ENCODE measurements at places on chromosomes 3 and 15.

- DNase-seq: no peak
These were observed 232.7 kb downstream of the MECOM start for GRCh38 chr3:169430707-169431404.

GRCh38 chr3:46693038-46693891, at the start of gene ALS2CL:
ALS2CL (minus strand) TSS chr3:46693679; CDS start chr3:46689440, 4,239 bp downstream.
- peak; percentile 63 for DNase-seq

DNA sequence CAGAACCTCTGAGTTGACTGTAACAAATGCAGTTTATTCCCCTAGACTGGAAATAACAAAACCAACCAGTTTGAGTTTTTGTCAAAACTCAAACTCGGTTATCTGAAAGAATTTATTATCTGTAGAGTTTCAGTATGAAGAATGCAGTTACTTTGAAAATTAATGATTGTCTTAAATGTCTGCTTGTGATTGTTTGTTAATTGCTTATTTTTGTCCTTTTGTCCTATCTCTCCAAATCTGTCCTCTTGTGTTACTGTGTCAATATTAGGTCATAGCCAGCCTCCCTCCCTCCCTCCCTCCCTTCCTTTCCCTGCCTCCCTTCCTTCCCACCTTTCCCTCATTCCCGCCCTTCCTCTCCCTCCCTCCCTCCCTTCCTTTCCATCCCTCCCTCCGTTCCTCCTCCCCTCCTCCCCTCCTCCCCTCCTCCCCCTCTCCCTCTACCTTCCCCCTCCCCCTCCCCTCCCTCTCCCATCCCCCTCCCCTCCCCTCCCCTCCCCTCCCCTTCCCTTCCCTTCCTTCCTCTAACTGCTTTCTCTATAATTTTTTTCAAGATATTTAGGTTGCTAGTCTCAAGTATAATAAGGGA, 153.5 kb downstream of the FNDC3B start:
- no peak for DNase-seq

- no peak for DNase-seq
These were observed 22.7 kb downstream of the NIPA2 start for GRCh38 chr15:22861161-22861560.

DNA sequence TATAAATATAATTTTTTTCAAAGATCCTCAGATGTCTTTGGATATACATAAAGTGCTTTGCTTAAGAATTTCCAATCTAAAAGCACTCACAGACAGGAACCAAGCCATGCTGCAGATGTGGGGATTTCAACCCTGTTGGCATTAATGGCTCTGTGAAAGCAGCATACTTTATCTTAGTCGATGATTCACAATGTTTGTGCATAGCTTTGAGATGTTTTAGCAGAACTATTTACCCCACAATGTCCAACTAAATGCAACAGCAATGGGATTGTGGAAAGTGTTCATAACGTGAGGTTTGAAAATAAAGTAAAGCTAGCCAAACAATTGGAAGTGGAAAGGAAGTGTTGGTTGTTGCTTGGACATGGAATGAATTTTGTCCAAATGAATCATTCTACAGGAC, 371.4 kb downstream of the SOX2 start:
- DNase-seq: no peak

GRCh38 chr15:57943754-57944420, 121.6 kb downstream of the ALDH1A2 start:
- DNase-seq: no peak

DNA sequence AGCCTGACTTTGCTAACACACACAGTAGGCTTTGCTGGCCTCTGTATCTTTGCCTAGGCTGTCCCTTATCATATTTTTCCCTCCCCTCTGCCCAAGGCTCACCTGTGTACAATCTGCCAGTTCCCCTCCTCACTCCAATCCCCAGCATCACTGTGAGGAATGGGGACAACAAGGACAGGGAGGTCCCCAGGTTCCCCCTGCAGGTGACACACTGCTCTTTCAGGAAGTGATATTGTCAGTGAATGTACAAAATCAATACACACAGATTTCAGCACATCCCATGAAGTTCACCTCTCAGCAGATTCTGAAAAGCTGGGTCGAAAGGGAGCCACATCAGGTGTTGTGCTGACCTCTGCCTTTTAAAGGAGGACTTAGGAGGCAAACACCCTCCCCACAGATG, 177.5 kb downstream of the RAB11A start:
- no peak for DNase-seq

- DNase-seq: no peak
These were observed 30.8 kb downstream of the IRAK2 start for GRCh38 chr3:10195366-10196089.

- DNase-seq: no peak
These were observed 57.7 kb downstream of the SEMA5B start for GRCh38 chr3:122969585-122970469.

GRCh38 chr15:101188637-101189408, 63.0 kb downstream of the CHSY1 start:
- no peak for DNase-seq

GRCh38 chr15:71752604-71753289, 57.6 kb upstream of the NR2E3 start:
- no peak for DNase-seq

DNA sequence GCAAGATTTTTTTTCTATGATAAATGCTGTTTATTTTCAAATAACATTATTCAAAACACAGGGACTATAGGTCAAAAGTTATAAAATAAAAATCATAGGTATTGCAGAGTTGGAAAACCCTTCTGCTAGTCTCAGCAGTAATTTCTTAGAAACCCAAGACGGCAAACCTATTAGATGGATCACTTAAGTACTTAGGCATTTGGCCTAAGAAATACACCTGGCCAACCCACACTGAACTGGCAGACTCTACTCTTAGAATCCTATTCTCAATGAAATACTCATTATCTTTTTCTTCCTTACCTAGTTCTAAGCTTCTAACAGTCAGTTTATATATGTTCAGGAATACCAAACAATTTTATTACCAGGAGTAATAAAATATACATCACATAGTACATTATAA, 30.5 kb upstream of the RIOX2 start:
- DNase-seq: no peak

DNA sequence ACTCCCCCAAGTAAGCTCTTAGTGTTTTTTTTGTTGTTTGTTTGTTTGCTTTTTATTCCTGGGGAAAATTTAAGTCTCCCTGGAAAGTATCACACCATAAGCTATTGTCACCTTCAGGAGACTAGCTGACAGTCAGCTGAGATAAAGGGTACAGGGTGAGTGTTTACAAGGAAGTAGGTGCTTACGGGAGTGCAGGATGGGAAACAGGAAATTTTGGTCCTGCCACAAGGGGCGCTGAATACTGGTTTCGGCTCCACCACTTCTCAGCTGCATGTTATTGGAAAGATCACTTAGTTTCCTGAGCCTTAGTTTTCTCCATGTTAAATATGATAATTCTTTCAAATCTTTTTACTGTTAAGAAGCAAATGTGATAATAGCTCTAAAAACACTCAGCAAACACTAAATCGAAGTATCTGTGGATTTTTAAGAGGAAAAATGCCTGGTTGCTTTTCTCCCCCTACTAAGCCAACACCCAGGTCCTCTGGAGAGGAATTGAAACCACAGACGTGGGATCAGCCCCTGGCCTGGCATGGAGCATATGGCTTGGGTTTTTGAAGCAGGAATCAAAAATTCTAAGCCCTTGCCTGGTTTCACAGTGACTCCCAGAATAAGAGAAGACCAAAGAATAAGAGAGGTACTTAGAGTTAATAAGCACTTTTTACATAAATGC, 90.7 kb downstream of the SCN11A start:
- peak; percentile 5 for DNase-seq

- no peak for DNase-seq
These were observed 98.6 kb downstream of the SUCNR1 start for GRCh38 chr3:151971814-151972579.

DNA sequence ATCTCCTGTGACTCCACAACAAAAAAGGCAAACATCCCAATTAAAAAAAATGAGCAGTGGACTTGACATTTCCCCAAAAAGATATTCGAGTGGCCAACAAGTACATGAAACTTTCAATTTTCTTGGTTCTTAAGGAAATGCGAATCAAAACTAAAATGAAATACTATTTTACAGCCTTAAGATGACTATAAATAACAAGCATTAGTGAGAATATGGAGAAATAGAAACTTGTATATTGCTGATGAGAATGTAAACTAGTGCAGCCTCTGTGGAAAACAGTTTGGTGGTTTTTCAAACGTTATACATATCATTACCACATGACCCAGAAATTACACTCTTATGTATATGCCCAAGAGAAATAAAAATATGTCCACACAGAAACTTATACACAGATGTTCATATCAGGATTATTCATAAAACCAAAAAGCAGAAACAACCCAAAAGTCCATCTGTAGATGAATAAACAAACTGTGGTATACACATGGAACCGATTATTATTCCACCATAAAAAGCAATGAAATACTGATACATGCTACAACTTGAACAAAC, 153.2 kb upstream of the GPR149 start:
- DNase-seq: no peak

DNA sequence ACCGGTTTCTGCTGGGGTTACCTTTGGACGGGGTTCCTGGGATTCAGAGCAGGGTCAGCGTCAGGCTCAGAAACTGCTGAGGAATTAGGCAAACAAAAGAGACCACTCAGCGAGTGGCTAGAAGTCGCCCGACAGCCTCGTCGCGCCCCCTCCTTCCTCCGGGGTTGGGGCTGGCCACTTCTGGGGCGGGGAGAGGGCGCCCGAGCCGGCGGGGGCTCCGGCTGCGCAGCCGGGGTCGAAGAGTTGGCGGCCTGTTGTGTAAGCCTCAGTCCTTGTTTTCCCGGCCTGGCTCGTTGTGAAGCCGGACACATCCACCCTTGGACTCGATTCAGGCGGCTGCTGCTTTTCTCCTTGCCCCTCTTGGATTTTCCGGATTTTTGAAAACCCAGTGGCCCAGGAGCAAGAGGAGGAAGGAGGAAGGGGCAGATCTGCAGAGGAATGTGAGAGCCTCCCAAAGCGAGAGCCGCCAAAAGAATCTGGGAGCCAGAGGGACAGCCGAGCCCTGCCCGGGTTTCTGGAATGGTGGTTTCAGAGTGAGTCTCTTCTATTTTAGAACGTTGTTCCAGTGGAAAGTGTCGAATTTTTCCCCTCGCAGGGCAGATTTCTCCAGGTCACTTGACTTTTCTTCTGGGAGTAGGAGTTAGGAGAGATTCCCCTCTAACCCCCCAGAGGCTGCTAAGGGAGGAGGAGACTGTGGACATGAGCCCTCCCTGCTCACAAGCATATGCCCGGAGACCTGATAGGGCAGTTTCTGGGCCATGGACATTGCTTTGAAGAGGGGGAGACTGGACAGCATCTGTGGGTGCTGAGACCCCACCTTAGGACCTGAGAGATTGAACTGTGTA, 666 bp downstream of the SNX33 start:
- no peak for DNase-seq

DNA sequence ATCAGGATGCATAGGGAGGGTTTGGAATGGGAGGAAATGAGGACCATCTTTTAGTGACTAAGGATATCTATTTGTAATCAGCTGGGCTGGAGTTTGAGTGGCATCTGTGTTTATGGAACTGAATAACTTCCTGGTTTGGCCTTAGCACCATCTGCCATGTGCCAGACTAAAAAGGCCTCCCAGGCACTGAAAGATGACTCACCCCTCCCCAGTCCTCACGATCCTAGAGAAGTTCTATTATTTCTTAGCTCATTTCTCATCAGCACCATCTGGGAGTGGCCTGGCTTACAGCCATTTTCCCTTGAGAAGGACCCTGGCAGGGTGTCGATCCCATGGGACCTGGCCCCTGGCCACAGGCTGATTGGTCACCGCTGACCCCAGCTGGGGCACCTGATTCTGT, 23.9 kb upstream of the CTXND1 start:
- DNase-seq: no peak

DNA sequence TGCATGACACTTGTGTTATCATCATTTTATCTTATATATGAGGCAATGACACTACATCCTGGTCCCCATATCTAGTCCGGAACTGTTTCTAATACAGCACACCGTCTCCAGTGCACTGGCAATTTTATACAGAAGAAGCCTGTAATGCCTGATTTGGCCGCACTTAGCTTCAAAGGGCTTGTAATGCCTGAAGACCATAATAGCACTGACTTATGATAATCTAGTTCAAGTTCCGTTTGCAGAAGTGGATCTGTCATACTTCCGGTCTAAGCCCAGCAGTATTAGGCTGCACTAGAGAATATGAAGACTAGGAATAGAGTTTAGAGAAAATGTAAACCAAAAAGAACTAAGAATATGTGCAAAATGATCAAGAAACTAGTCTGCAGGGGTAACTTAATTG, 1.3 kb downstream of the BNIP2 start:
- DNase-seq: no peak

All from stimulated activated CD4-positive, alpha-beta T cell treated with anti-CD3 and anti-CD28 coated beads, Interleukin-1b, Interleukin-23, amount 100 ng/mL, for 4 hours (primary cell).